ENCODE measurements at places on chromosomes 16 and 17.

GRCh38 chr16:35296962-35297653, 1837.7 kb downstream of the TP53TG3F start:
- DNase-seq, result no peak

- no peak for DNase-seq
Measured at GRCh38 chr16:67104061-67104460, 5.7 kb upstream of the PHAF1 start.

- no peak for DNase-seq
Measured at GRCh38 chr16:49514073-49514980, 140.7 kb downstream of the C16orf78 start.

- no peak for DNase-seq
Measured at GRCh38 chr16:66156538-66156937, 210.0 kb upstream of the CDH5 start.

DNA sequence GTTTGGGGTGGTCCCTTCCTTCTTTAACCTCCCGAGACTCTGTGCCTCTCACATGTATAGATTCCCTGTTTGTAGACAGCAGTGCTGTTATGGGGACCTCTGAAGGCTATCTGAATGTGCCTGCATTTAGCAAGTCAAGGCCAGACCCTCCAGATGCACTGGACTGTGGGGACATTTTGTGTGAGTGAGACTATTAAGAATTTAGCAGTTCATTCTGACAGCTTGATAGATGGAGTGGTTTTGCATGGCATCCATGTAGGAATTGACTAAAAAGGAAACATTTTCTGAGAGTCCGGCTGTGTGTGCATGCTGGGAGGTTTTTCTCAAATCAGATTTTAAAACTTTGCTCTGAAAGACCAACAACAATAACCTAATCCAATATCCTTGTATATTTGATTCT, 226.3 kb downstream of the MSI2 start:
- DNase-seq, result no peak

DNA sequence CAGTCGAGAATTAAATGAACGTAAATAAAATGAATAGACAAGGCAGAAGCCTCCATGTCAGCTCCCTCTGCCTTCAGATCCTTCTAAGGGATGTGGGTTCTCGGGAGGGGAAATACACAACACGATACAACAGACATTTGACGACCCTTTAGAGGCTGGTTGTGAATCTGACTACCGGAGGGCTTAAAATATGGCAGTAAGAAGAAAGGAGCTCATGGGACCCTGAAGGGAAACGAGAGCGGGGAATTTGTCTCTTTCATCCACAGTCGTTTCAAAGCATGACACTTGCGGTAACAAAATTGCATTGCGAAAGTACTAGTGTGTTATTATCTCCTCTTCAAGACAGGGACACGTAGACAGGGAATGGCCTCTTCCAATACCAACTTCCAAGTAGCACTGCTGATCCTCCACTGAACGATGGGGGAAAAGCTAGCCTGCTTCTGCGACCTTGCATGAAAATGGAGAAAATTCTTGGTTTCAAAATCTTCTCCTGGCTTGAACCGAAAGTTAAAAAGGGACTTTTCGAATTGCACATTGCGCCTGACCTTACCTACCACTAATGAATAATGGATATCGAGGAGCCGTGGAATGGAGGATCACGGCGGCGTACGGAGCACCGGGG, 1.2 kb upstream of the TNRC6C start:
- no peak for DNase-seq

DNA sequence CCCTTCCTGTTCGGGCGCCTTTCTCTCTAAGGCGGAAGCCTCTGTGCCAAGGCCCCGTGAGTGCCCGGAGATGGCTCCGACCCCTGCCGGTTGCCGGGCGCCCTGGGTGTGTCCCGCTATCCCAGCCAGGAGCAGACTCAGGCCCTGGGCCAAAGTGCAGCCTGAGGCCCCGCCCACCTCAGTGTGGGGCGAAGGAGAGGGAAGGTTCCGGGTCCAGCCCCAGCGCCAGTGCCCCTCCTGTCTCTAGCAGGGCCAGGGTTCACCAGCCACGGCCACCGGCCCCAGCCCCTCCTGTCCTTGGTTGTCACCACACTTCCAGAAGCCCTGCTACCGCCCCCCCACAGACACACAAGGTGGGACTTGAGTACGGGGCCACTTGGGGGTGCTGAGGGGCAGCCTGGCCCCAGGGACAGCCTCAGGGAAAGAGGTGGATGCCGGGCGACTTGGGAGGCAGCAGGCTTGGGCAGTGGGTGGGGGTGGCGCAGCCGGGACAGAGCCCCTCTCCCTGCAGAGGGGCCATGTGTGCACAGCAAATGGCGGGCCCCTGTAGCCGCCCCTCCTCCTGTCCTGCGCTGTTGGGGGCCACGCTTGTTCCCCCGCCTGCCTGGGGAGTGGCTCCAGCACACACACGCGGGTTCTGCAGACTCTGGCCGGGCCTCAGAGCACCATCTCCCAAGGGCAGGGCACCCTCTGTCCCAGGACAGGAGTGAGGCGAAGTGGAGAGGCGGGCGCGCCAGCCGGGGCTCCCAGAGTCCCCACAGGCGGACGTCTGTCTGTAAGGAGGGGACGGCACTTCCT, 6.0 kb downstream of the C1QTNF8 start:
- peak; percentile 48 for DNase-seq

DNA sequence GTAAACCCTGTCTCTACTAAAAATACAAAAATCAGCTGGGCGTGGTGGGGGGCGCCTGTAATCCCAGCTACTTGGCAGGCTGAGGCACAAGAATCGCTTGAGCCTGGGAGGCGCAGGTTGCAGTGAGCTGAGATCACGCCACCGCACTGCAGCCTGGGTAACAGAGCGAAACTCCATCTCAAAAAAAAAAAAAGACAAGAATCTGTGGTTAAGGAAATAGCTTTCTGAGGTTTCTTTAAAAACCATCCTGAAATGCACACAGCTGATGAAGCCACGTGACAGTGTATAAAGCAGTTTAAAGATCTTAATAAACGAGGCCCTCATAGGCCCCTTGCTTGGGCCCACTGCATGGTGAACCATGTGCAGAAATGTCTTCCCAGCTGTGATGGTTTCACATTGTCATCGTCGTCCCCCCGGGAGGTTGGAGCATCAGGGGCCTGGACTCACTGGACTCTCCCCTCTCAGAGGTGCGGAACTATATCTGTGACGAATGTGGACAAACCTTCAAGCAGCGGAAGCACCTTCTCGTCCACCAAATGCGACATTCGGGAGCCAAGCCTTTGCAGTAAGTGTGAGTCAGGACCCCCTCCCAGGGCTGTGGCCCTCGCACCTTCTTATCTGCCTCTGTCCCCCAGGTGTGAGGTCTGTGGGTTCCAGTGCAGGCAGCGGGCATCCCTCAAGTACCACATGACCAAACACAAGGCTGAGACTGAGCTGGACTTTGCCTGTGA, 16.2 kb downstream of the ZNF276 start:
- no peak for DNase-seq

- DNase-seq, result no peak
Measured at GRCh38 chr17:28469376-28469775, 4.1 kb upstream of the SLC13A2 start.

DNA sequence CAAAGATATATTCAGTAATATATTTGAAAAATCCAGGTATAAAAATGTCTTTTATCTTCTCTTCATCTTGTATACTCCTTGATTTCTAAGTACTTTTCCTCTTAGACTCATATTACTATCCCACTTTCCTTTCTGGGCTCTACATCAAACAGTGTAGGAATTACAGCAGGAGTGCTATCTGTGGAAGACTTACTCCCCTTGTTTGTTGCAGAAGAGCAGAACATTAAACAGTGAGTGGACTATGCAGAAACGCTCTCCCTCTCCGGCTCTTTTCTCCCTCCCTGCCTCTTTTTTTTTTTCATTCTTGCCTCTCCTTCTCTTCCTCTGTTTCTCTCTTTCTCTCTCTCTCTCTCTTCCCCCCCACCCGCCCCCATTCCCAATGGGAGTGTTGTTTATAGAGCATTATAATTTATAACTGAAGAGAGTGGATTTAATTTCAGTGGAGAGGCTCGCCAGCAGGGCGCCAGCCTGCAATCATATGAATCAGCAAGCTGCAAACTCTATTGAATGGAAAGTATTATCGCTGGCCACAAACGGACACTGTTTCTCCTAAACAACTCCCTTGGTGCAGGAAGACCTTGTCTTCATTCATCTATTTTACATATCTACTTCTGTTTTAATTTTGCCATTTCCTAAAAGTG, 242.3 kb upstream of the TBX2 start:
- no peak for DNase-seq

DNA sequence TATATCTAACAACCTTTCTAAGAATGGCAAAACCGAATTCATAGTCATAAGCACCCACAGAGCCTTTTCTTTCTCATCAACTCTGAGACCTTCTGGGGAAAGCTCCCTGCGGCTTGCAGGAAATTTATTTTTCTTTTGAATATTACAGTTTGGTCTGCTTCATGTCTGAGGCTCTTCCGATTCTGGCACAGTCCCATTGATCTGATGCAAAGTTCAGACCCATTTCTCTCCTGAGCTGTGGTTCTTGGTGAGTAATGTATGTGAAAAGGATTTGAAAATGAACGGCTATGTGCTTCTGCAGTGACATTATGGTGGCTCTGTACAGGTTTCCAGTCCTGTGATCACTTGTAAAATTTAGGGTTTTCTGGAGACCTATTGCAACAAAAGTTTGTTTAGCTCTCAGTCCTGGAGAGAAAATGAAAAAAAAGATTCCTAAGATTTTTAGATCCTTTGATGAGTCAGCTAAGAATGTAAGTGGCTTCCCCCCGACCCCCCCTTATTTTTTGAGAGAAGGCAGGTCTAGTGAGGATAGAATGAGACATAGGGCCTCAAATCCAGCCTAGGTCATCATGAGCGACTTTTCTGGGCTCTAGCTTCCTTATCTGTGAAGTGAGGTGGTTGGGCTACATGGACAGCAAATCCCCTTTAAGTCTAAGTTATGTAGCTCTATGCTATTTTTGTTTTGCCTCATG, 4.6 kb downstream of the GAN start:
- DNase-seq, result peak; percentile 41

DNA sequence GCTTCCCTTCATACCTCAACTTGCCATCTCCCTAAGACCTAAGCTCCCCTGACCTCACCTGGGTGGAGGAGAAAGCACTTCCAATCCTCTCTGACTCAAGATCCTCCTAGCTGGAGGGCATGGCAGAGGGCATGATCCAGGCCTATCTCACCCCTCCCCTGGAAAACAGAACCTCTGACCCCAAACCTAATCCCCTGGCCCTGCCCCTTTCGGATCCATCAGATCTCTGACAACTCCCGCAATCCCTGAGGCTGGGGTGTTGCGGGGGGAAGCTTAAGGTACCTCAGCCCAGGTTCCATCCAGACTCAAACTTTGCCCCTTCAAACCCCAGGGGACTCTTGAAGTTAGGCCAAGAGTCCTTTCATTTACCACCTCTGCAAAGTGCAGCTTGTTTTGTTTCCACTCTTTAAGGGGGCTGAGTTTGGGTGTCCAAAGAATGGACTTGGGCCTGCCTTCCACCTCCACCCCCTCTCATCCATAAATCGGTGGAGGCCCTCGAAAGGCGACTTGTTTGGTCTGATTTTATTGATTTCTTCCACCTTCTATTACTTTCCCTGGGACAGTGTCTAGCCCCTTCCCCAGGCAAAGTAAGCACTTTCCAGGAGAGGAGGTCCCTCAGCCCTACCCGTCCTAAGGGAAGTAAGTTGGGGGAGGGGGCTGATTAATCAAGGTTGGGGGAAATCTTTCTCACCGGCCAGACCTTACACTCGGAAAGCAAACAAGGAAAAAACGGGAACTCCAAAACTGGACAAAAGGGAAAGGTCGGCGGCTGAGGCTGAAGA, 2.6 kb downstream of the EPOP start:
- no peak for DNase-seq
